Naive thymus-derived CD4-positive, alpha-beta T cell (primary cell): ENCODE measurements at places on chromosomes 1 and 21.

GRCh38 chr1:6948861-6949260, 163.6 kb downstream of the CAMTA1 start:
- H3K4me3 ChIP-seq = no peak overlapping the region
- no peaks in the 10 kb centered on the region for H3K27me3 ChIP-seq
- no peaks in the 10 kb centered on the region for H3K36me3 ChIP-seq

GRCh38 chr1:94351481-94351880, 66.7 kb upstream of the ABCD3 start:
- DNase-seq = no peak
- no peaks in the 10 kb centered on the region for H3K4me1 ChIP-seq
- no peaks in the 10 kb centered on the region for H3K27me3 ChIP-seq
- no peaks in the 10 kb centered on the region for H3K36me3 ChIP-seq

- no peaks in the 10 kb centered on the region for H3K4me1 ChIP-seq
- H3K36me3 ChIP-seq = no peaks in the 10 kb centered on the region
- H3K27me3 ChIP-seq = no peaks in the 10 kb centered on the region
- no peak overlapping the region for H3K27ac ChIP-seq
- DNase-seq = no peak
- H3K4me3 ChIP-seq = no peak overlapping the region
Observed at GRCh38 chr1:240027059-240027462, 64.6 kb upstream of the FMN2 start.

GRCh38 chr1:230342019-230342418, 84.1 kb downstream of the PGBD5 start:
- no peaks in the 10 kb centered on the region for H3K27me3 ChIP-seq
- no peak for DNase-seq
- H3K4me3 ChIP-seq = no peak overlapping the region
- H3K27ac ChIP-seq = no peak overlapping the region

DNA sequence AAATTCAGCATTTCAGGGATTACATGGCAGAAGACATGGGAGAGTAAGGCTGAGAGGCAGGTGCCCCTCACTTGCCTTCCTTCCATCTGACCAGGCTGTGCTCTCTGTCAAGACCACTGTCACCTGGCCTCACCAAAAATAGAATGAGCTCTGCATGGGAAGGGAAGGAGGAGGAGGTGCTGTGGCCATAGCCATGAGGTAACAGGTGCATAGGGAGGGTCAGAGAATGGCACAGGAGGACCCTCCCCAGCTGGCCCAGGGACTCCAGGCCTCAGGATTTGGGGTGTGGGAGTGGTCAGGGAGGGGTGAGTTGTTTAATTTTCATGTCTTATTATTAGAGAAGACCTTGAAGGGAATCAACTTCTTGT, 192.3 kb downstream of the FCRL5 start:
- H3K36me3 ChIP-seq = no peaks in the 10 kb centered on the region
- no peaks in the 10 kb centered on the region for H3K4me1 ChIP-seq
- H3K27me3 ChIP-seq = no peaks in the 10 kb centered on the region
- no peak overlapping the region for H3K4me3 ChIP-seq
- no peak overlapping the region for H3K27ac ChIP-seq
- no peak for DNase-seq
